Activated T-helper 2 cell treated with anti-CD3 and anti-CD28 coated beads, Interferon-gamma antibody, Interleukin-2, Interleukin-4, amounts not matched to agents 10 μg/mL and 5 μg/mL and 100 μg/mL, durations not matched to agents 14 hours and 24 hours and 36 hours (primary cell): ENCODE measurements at places on chromosomes 4 and X. TPM values are rescaled to one million over a fixed set of nuclear protein-coding genes. Genes with fewer than 3 reads are reported as not detected.

DNA sequence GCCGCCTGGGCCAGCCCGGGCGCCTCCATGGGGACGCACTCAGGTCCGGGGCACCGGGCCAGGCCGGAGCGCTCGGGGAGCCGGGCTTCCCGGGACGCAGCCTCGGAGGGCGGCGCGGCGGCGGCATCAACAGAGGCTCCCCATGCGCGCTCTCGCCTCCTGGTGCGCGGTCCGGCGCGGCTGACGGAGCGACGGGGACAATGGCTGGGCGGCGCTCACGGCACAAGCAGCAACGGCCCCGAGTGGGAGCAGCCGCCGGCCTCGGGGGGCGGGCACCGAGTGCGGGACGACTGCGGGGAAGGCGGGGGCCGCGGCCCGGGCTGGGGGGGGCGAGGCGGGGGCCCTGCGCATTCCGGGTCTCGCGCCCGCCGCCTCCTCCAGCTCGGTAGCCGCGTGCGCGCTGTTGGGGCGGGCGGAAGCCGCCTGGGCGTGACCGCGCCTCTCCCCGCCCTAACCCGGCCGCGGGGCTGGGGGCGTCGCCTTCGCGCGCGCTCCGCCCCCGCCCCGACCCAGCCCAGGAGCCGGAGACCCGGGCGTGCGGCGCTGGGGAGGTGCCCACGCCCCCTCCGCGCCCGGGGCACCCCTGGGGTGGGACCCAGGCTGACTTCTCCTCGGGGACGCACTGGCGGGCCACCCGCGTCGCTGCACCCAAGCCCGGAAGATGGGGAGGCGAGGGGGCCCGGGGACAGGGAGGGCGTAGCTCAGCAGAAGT is at the start of gene PRKX:
Gene PRKX (minus strand): TSS at position 425 of the 712 bp plus-strand sequence. CDS start 396 bp downstream, at position 29.
- peak; percentile 64 for DNase-seq

The BMP3 gene
- total RNA-seq, result not detected in 2 replicates

The AP1S2 gene
- 33.8 and 35.5 TPM in 2 replicates for total RNA-seq

The PCYT1B gene
- 0.09 and 0.21 TPM in 2 replicates for total RNA-seq

DNA sequence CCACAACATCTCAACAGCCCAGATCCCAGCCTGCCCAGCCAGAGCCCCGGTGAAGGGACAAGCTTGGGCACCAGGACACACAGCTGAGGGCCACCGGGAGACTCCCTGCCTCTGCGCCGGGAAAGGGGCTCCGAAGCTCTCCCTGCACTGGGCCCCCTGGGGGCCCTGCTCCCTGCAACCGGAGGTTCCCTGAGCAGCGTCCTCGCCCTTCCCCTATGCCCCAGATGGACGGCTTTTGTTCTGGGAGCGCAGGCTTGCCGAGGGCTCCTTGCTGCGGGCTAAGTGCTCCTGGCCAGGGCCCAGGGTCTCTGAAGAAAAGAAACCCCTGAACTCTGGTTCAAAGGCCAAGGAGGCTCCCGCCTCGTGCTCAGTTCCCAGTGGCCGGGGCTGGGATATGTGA is 899 bp upstream of the ZFP92 start:
- no peak for DNase-seq

- no peak for DNase-seq
Measured at GRCh38 chr4:87659247-87659931, 9.3 kb downstream of the DMP1 start.

- peak; percentile 30 for DNase-seq
Measured at GRCh38 chr4:1072830-1073446, 40.4 kb downstream of the RNF212 start.
